ENCODE measurements at places on chromosomes 7 and 10.
A peak's percentile ranks its signal among the peaks of the same experiment; 100 is the strongest.

DNA sequence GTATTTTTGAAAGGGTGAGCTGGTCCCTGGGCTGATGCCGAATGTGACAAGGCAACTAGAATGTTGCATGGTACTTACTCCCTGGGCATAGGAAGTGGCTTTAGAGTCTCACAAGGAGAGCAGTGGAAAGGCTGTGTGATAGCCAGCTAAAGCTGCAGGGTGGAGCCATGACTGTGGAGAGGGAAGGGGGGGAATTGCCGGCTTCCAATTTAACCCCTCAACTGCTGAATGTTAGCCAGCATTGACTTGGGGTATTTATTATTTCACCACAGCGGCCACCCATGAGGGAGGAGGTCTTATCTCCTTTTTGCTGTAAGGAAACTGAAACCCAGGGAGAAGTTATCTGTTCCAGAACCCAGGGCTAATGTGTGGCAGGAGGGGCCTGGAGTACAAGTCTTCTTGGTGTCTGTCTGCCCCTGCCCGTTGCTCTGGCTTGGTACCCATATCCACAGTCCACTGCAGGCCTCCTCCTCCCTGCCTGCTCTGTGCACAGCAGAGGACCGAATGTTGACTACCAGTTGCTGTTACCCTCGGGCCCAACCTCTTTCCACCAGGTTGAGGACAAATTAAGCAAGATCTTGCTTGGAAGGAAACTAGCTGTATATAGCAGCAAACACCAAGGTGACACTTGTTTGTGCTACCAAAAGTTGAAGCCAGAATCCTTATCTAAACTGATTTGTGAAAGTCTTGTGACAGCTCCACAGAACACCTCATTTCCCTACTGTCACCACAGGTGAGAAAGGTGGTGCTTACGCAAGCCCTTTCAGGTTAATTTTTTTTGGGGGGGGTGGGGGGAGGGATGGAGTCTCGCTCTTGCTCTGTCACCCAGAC is 37.6 kb downstream of the WBP1L start:
- DNase-seq = no peak

- DNase-seq = no peak
Measured at GRCh38 chr7:45623740-45624391, 49.7 kb downstream of the ADCY1 start.

DNA sequence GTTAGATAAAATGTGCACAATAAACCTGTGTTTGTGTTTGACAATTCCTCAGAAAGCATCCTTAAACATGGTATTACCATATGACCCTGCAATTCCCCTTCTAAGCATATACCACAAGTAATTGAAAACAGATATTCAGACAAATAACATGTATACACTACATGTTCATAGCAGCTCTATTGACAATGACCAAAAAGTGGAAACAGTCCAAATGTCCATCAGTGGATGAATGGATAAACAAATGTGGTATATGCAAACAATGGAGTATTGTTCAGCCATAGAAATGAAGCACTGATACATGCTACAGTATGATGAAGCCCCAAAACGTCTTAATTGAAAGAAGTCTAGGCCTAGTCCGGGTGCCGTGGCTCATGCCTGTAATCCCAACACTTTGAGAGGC is 280.1 kb downstream of the OTUD1 start:
- DNase-seq = peak; percentile 74

GRCh38 chr10:113433711-113434110 is 119.1 kb upstream of the HABP2 start:
- DNase-seq = no peak

DNA sequence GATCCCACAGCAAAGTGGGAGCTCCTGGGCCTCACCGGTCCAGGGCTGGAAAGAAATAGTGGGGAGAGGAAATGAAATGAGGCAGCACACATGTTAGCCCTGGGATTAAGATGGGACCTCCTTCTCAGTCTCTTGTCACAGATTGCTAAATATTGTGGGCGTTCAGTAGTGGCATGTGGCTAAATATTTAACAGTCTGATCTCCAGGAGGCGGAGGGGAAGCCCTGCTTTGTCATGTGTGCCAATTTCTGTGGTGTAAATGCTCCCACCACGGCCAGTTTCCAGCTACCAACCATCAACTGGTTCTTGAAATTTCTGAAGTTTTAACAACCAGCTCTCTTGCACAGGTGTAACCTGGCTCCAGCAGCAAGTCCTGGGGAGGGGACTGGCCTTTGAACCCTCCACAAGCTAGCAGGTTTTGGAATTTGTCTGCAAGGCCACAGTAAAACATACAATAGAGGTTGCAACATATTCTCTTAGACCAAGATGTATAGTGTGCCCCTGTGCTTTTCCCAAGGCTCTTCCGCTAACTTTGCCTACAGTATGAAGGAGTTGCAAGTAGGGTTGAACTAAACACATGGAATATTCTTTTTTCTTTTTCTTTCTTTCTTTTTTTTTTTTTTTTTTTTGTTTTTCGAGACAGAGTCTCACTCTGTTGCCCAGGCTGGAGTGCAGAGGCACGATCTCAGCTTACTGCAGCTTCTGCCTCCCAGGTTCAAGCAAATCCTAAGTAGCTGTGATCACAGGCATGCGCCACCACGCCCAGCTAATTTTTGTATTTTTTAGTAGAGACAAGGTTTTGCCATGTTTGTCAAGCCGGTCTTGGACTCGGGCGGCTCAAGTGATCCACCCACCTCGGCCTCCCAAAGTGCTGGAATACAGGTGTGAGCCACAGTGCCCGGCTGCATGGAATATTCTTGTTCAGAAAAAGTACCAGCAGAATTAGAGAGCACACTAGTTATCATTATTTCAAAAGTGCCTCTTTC is 103.1 kb upstream of the PCBD1 start:
- no peak for DNase-seq

- DNase-seq = no peak
Measured at GRCh38 chr10:127976701-127977356, 69.9 kb downstream of the PTPRE start.

DNA sequence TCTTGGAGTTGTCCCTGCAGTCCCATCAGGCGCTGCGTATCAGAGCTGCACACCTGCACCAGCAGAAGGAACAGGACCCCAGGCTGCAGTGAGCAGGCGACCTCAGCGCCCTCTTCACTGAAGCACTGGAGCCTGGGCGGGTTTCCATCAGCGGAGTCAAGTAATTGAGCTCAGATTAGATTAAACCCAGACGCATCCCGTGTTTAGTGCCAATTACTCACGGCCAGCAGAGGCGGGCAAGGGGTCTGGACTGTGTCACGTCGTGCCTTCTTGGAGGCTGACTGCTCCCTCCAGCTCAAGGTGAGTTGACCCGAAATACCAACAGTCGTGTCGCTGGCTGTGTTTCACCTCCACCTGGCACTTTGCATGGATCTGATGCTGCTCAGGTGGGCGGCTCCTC is 123.6 kb downstream of the CXCL12 start:
- no peak for DNase-seq

DNA sequence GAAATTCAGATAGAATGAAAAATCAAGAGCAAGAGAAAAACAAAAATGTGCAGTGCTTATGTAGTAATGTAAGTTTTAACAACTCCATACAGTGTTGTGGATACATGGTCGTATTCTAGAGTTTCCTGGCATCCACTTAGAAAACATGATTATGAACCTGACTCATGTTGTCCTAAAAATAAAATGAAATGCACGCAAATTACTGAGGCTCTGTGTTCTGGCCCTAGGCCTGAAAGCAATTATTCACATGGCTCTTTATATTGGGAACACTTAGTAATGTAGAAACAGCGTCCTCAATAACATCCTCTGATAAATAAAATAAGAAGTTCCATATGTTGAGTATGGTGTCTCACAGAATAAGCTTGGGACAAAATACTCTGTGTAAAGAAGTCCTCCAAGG is 200.2 kb upstream of the SEMA3E start:
- no peak for DNase-seq

DNA sequence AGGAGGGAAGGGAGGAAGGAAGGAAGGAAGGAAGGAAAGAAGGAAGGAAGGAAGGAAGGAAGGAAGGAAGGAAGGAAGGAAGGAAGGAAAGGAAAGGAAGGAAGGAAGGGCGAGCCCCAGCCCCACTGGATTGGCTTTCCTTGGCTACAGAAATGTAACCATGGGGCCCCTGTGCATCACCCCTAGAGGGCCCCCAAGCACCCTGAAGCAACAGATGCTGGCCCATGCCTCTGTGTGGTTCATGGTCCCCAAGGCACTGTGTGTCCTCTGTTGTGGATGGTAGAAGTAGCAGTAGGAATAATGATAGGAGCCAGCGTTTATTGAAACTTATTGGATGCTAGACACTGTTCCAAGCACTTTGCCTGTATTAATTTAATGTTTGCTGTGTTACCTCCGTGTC is 116.6 kb upstream of the MACROH2A2 start:
- no peak for DNase-seq

GRCh38 chr10:104447331-104447730 is 93.7 kb downstream of the CFAP58 start:
- no peak for DNase-seq

- DNase-seq = no peak
Measured at GRCh38 chr10:34232481-34232880, 582.6 kb downstream of the PARD3 start.

DNA sequence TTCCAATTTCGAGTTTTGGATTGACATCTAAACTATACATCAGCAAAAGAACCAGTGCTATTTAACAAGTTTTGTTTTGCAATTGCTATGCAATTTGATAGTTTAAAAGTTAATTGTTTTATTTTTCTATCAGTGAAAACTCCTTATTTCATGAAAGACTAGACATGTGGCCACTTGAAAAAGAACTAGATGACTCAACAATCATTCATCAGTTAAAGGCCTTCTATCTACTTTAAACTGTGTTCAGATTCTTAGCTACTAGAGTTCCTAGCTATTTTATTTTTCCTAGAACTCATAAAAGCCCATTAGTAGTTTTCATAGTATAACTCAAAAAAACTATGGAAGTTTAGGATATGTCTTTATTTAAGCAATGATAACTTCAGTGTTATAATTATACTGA is 104.6 kb upstream of the LSM8 start:
- no peak for DNase-seq

GRCh38 chr10:120318862-120319261 is 138.2 kb upstream of the PLPP4 start:
- DNase-seq = no peak

DNA sequence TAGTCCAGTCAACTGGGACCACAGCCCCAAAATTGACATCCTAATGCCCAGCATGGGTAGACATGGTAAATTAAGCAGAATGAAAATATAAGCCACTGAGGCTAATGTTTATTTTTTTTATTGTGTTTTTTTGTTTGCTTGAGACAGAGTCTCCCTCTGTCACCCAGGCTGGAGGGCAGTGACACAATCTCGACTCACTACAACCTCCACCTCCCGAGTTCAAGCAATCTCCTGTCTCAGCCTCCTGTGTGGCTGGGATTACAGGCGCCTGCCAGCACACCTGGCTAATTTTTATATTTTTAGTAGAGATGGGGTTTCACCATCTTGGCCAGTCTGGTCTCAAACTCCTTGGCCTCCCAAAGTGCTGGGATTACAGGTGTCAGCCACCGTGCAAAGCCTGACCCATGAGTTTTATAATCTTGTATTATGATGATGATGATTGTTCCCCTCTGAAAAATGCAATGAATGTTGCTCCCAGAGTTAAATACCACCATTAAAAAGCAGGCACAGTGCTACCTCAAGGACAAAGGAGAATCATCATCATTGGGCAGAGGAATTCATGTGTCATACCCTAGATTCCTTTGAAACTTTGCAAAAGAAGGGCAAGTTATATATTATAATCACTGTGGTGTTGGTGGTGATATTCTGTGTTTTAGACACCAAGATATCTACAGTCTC is 228.0 kb downstream of the PARD3 start:
- no peak for DNase-seq

DNA sequence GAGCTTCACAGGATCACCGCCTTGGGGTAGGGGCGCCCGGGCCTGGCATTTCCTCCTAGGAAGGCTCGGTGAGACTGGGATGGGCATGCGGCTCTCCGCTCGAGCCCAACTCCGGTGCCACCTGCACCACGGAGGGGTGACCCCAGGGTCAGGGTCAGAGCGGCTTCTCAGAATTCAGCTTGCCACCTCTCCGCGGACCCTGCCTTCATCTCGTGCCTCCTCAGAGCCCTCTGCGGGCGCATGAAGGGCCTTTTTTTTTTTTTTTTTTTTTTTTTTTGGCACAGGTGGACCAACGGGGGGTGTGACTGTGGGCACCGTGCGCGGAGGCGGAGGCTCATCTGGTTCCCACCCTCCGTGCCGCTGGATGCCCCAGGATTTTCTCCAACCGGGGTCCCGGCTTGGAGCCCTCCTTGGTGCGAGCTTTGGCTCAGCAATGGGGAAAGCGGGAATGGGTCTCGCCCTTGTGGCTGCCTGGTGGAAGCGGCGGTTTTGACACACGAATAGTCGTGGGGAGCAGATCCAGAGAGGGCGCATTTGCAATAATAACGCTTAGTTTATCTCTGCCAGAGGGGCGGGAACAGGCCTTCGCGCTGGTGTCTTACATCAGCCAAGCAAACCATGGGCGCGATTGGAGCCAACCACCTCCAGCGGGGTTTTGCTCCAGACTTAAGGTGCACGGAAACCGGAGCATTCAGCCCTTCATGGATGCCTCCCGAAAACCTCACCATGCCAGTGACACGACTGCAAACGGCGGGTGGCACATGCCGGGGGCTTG is 5.0 kb upstream of the TNRC18 start:
- DNase-seq = peak; percentile 82

DNA sequence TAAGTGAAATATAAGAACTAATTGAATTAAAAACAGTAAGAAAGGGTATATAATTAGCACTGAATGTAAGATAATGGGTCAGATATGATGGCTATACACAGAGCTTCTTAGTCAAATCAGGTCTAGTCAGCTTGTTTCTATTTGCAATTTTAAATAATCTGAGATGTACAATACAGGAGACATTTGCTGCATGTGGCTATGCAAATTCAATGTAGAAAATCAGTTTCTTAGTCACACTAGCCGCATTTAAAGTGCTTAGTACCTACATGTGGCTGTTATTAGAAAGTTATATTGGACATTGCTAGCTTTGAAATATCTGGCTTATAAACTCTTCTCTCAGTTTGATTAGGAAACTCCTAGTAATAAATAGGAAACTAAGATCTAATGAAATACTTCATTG is 25.3 kb downstream of the CCDC7 start:
- no peak for DNase-seq

DNA sequence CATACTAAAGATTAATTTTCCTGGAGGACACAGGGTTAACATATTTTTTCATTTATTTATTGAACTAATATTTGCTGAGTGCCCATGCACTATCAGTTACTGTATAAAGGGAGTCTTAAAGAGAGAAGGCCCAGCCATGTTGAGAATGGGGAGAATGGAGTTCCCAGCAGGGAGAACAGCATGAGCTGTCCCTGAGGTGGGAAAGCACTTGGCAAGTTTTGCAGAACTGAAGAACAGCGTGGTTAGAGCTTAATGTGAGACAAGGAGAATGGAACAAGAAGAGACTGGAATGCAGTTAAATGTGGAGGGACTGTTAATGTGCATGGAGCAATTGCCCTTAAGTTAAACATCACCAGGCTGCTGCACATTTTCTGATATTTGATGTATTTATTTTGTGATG is 435.4 kb downstream of the SUGCT start:
- DNase-seq = peak; percentile 13

- DNase-seq = no peak
Measured at GRCh38 chr7:50854831-50855230, 72.1 kb upstream of the GRB10 start.

Measured in Ammon's horn (tissue), 1 donor.